ENCODE measurements at places on chromosomes 6 and 20. TPM values are rescaled to one million over a fixed set of nuclear protein-coding genes. Genes with fewer than 3 reads are reported as not detected.

The DEFB129 gene
- total RNA-seq = not detected

The DYNLRB1 gene
- 80.8 TPM for total RNA-seq

GRCh38 chr20:2149507-2149906 is 47.9 kb downstream of the STK35 start:
- DNase-seq = no peak
- H3K27ac ChIP-seq = no peak overlapping the region
- H3K4me3 ChIP-seq = no peak overlapping the region
- H3K36me3 ChIP-seq = peaks cover 2% of the 10 kb centered on the region
- H3K4me1 ChIP-seq = no peaks in the 10 kb centered on the region

The REM1 gene
- 0.80 TPM for total RNA-seq

GRCh38 chr6:121201105-121201504 is 133.2 kb downstream of the TBC1D32 start:
- H3K4me1 ChIP-seq = no peaks in the 10 kb centered on the region
- no peak overlapping the region for H3K4me3 ChIP-seq
- H3K27ac ChIP-seq = no peak overlapping the region
- DNase-seq = no peak
- no peaks in the 10 kb centered on the region for H3K27me3 ChIP-seq

- no peaks in the 10 kb centered on the region for H3K27me3 ChIP-seq
- DNase-seq = peak; percentile 19
- no peaks in the 10 kb centered on the region for H3K36me3 ChIP-seq
- H3K27ac ChIP-seq = peak overlapping the region; percentile 77
These were observed 949 bp downstream of the TXLNB start for GRCh38 chr6:139290787-139291311.

All from transverse colon (tissue), 4 donors.